Thyroid gland (tissue), 4 donors: ENCODE measurements at places on chromosomes 6 and 20.

DNA sequence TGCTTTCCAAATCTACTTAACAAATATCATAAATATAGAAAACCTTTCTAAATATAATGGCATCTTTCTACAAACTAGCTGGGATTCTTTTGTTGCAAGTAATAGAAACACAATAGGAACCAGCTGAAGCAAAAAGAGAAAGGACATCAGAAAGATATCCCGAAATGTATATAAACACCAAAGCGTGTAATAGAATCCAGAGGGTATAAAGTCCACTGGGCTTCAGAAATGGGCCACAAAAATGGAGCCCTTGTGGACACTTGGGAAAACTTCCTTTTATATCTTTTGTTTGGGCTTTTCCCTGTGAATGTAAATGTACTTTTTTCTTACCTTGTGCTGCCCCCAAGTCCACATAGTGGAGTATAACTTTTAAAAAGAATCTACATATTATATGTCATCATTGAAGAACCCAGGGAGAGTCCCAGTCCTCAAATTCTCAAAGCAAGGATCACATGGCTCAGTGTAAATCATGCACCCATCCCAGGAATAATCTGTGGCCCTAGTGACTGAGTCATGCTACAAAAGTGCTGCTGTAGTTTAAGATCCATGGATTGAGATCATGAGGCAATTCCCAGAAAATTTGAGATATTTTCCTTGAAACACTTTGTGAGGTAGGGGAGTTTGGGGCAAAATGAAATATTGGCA is 457.0 kb downstream of the EPM2A start:
- DNase-seq, result no peak

DNA sequence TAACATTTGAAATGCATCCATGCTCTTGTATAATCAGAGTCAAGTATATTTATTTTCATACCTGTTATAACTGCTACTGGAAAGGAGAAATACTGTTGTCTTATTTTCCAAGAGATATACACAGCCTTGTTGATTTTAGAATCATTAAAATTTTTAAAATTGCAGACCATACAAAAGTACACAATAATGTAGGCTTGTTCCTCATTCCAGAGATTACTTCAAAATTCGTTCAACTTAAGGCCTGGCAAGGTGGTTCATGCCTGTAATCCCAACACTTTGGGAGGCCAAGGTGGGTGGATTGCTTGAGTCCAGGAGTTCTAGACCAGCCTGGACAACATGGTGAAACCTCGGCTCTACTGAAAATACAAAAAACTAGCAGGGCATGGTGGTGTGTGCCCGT is 6.1 kb downstream of the RNF114 start:
- DNase-seq, result no peak

- no peak for DNase-seq
Observed at GRCh38 chr20:60361761-60362395, 403.7 kb downstream of the CDH26 start.

GRCh38 chr6:160430203-160430602 is 82.0 kb downstream of the SLC22A3 start:
- DNase-seq, result no peak

GRCh38 chr6:163808231-163808630 is 393.7 kb downstream of the QKI start:
- DNase-seq, result no peak
